ENCODE measurements at places on chromosomes 6 and 20.
A peak's percentile ranks its signal among the peaks of the same experiment; 100 is the strongest.

GRCh38 chr6:30102414-30102969, 10.4 kb downstream of the TRIM31 start:
- DNase-seq, result peak; percentile 6

- DNase-seq, result no peak
These were observed 826.2 kb upstream of the FLRT3 start for GRCh38 chr20:15163632-15164031.

DNA sequence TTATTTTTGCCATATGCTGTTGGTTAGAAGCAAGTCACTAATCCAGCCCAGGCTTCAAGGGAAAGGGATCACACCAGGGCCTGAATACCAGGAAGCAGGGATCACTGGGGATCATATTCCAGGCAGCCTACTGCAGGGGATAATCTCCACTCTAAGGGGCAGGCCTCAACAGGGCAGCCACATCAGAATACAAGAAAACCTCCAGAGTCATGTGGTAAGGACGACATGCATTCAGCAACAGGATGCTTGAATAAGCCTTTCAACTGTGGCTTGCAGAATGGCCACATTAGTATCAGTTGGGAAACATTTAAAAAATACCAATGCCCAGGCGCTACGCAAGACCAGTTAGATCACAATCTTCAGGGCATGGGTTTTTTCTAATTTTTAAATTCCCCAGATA, 109.1 kb downstream of the LY86 start:
- DNase-seq, result no peak

GRCh38 chr6:56347526-56347925, 100.1 kb upstream of the COL21A1 start:
- no peak for DNase-seq

DNA sequence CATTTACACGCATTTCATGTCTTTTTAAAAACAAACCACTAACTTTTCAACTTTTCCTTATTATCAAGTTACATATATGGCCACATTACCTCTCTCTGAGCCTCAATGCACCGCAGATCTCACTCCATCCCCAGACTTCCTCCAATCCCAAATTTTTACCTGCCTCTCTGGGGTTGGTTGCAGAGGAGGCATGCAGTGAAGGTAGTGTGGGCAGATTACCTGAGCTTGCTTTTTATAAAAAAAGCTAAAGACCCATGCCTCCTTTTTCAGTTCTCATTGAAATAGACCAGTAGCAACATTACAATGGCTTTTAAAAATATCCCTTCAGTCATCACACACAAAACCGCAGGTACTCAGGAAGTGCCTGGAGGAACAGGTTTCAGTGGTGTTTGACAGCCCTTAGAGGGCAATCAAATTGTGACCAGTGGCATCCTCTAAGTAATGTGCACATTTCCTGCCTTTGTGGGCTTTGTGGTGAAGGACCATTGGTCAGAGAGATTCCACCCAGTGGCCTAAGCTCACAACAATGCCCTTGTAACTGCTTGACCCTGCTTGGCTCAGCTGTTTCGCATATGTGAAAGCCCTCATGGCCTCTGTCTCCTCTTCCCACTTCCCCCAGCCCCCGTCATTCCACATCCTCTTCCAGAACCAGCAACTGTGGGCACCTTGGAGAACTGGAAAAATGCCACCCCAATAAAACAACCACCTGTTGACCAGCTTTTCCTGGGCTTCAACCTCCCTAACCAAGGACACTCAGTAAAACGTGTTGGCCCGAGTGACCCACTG, 30.2 kb upstream of the IL17A start:
- DNase-seq, result no peak

- no peak for DNase-seq
These were observed 92.4 kb downstream of the DST start for GRCh38 chr6:56550301-56550700.

DNA sequence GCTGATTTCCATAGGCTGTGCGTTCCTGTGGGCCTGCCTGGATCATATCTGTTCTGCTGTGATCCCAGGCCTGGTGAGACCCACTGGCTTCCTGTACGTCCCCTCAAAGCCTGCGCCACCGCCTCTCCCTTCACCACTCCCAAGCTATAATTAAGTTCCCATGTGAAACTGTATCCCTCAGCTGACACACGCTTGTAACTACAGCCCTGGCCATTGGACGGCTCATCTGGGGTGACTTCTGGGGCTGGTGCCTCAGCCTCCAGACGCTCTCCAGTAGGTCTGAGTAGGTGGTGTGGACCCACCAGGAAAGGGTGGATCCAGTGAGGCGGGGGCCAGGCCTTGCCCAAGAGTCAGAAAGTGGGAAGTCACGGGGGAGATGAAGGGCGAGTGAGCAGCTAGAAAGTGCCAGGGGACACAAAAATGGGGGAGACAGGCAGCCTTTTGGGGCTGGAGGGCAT, 21.0 kb downstream of the PPARD start:
- DNase-seq, result peak; percentile 76

GRCh38 chr6:147507162-147508041, 1.1 kb upstream of the SAMD5 start:
- DNase-seq, result no peak

- DNase-seq, result no peak
These were observed 1.3 kb downstream of the C20orf144 start for GRCh38 chr20:33663161-33664084.

GRCh38 chr6:110537208-110538123, 61.1 kb upstream of the SLC22A16 start:
- peak; percentile 73 for DNase-seq

- DNase-seq, result no peak
These were observed 297.9 kb downstream of the UTRN start for GRCh38 chr6:144582939-144583613.

DNA sequence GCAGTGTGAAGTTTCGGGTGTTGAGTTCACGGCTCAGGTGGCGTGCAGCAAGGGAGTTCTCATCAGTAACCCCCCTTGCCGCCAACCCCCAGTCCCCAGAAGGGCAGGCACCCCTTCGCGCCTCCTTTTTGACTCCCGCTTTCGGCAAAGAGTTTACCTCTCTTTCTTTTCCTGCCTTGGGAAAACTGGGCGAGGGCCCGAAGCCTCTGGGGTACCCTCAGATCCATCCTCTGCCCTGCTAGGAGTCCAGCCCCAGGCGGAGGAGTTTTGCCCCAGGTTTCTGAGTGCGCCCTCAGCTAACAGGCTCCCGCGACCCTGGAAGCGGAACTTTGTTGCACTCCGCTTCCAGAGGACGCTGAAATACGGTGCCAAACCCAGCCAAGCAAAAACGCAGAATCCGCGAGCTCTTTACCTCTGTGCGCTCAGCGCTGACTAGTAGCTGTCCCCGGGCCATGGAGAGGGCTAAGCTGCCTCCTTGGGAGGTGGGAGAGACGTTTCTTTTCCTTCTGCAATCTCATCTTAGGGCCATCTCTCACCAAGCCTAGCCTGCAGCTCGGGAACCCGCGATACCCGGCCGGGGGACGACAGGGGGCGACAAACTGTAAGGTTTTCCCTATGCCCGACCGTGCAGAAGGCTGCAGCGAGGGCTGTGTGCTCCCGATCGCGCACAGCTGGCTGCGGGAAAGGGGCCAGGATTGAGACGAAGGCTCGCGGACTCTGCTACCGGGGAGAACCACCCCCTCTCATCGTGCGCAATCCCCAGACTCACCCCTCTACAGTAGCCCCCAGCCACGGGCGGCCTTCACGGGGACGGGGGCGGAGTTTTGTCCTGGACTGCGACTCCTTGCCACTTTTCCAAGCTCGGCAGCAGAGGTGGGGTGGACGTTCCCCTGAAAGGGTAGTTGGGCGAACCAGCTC, 2.7 kb upstream of the PAX1 start:
- peak; percentile 16 for DNase-seq

- no peak for DNase-seq
These were observed 56.3 kb downstream of the TSHZ2 start for GRCh38 chr20:53028337-53029007.

DNA sequence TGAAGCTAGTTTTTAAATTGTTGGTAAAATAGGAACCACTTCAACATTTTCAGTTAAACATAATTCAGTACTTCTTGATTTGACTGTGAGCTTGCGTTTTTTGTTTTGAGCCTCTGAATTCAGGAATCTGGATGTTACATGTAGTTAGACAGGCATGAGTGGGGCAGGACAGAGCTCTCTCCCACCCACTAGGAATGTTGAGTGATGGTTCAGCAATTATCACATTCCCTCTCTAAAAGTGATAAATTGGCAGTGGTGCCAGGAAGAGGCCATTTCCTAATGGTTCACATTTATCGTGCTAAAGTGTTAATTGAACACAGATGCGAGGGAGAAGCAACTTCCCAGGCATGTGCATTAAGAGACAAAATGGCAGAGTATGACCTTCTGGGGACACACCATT, 465.5 kb upstream of the HTR1E start:
- no peak for DNase-seq

- DNase-seq, result no peak
These were observed 53.5 kb downstream of the GOPC start for GRCh38 chr6:117548797-117549301.

DNA sequence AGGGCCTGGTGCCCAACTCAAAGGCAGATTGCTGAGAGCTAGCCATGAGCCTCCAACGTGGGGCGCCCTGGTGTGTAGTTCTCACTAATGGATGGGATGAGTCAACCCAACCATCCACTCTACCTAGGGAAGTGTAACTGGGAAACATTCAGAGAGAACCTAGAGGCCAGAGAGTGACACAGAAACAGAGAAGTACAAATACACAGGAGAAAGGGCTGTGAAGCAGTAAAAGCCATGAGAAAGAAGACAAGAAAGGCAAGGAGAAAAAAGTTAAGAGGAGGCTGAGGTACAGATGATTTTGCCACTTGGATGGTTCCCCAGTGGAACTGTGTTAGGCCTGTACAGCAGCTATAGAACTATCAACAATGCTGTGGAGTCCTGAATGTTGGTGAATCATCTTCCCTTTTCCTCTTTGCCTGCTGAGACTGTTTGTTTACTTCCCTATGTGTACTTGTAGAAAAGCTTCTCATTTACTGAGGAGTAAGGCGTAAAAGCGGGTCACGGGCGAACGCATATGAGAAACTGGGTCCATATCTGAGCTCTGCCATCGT, 39.0 kb downstream of the MAN1A1 start:
- DNase-seq, result no peak

- DNase-seq, result no peak
These were observed 32.8 kb downstream of the SASH1 start for GRCh38 chr6:148375401-148375800.

DNA sequence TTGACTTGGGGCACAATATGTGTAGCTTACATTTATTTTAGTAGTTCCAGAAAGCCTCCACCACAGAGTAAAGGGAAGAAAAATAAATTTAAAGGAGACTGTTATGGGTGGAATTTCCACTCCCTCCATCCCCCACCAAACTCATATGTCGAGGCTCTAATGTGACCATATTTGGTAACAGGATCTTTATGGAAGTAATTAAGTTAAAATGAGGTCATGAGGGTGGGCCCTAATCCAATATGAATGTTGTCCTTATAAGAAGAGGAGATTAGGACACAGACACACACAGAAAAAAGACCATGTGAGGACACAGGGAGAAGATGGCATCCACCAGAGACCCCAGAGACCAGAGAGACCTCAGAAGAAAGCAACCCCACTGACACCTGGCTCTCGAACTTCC, 189.7 kb downstream of the EDN1 start:
- no peak for DNase-seq

DNA sequence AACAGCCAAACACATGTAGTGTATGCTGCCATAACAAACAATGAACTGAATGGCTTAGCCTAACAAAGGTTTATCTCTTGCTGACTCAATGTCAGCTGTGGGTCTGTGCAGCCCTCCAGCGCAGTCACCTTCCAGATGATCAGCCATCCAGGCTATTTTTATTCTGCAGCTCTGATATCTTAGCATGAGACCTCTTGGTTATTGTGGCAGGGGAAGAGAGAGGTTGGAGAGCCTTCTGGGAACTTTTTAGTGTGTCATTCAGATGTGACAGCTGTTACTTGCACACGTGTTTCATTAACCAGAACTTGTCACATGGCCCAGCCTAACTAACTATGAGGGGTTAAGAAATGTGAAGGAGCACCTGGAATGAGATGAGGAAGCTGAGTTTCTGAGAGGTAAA, 202.5 kb downstream of the DHX35 start:
- DNase-seq, result no peak

- DNase-seq, result no peak
These were observed 709 bp downstream of the PPP1R16B start for GRCh38 chr20:38805958-38806854.

DNA sequence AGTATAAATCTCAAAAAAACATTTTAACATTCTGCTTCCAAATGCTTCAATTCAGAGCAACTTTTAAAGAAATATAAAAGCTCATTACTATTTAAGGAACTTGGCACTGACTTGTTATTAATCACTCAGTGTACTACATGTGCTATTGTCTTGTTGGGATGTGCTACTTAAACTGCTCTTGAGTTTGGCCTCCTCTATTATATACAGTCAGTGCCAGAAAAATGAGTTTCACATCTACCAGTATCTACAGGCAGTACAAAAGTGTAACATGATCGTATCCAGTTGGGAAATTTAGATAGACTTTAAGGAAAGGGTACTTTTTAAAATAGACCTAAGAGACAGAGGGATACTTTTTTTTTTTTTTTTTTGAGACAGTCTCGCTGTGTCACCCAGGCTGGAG, 627.3 kb upstream of the SLC35B3 start:
- DNase-seq, result no peak

GRCh38 chr20:17749978-17750721, 50.4 kb downstream of the BANF2 start:
- no peak for DNase-seq

DNA sequence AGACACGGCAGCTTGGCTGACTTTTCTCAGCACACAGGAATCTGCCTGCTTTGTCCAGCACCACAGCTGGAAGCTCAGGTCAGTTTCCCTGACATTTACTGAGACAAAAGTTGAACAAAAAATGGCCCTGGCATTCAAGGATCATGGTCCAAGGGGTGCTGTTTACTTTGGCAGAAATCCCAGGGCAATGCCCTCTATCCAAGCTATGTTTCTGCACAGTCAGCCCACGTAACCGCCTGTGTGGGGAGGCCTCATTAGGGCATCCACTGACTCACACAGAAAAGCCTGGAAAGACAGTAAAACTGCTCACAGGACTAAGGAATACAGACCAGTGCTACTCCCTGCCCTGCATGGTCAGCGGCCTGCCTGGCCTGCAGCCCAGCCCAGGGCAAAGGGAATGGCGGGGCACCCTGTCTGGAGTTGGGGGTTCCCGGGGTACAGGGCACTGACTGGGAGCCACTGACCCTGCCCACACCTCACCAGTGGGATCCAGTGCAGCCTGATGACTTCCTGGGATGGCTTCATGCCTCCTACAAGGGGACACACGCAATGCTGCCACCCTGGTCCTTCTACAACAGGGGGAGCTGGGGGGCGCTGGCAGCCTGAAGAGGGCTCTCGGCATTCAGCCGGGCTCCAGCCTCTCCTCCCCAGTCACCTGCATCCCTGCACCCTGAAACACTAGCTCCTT, 77.1 kb downstream of the NINL start:
- DNase-seq, result peak; percentile 43

Data from fibroblast of the conjunctiva (primary cell).